CD4-positive, alpha-beta T cell treated with Interleukin-15 for 4 hours (primary cell): ENCODE measurements at places on chromosomes 3 and 15.

DNA sequence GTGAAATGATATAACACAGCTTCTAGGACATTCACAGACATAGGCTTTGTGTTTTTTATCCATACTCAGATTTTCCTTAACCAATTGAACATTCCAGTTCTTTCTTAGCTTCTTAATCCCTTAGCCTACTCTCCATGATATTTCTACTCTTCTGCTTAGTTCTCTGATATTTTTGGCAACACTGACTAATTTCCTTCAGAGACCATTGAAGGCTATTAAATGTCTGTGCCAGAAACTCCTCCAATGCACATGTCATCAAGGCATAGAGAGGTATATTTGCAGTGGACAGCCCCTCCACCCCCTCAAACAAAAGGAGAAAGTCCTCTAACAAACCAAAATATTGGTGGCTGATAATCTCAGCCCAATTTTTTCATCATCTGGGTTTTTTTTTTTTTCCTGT is 105.9 kb upstream of the TSC22D2 start:
- no peak for DNase-seq

- DNase-seq: no peak
Measured at GRCh38 chr3:171372694-171373093, 87.5 kb downstream of the TNIK start.

DNA sequence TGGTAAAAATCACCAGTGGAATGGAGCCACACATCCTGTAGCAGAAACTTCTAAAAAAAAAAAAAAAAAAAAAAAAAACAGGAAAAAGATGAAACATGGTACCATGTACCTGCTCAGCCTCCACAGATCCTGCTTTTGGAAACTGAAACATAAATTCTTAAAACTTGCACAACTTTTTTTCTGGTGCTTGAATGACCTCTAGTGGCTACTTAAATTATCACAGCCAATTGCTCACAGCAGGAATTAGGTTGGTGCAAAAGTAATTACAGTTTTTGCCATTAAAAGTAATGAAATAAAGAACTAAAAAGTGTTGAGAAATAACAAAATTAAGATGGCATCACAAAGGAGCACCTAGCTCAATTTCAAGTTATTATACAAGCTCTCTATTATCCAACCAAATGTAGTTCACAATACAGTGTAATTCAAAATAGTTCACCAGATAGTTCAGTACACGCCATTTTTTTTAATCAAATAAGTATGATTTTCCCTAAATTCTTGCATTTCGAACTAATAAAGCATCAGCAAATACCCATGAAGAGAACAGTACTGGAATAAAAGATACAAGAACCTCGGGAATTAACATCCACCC is 80.6 kb downstream of the ULK4 start:
- peak; percentile 47 for DNase-seq

DNA sequence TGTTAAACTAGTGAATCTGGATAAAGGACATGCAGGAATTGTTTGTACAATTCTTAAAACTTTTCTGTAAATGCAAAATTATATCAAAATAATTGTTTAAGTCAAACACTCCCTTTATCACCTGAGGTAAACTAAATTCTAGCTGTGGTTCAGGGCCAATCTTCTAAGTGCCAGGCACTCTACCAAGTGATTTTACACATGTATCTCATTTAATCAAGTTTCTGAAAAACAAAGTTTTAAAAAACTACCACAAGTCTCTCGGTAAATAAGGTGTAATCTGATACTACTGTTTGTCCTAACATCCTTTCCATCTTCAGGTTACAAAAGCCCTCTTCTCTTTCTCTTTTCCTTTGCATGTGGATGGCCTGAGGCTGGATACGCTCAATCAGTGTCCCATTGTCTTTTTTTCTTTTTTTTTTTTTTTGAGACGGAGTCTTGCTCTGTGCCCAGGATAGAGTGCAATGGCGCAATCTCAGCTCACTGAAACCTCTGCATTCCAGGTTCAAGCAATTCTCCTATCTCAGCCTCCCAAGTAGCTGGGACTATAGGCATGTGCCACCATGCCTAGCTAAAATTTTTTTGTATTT is 19.3 kb downstream of the IFT80 start:
- no peak for DNase-seq

- no peak for DNase-seq
Measured at GRCh38 chr3:151357463-151357850, 27.1 kb downstream of the P2RY12 start.

- no peak for DNase-seq
Measured at GRCh38 chr3:173045770-173046382, 95.2 kb downstream of the SPATA16 start.

- DNase-seq: no peak
Measured at GRCh38 chr3:67018789-67019526, 20.9 kb downstream of the KBTBD8 start.

GRCh38 chr3:99714146-99714545 is 75.8 kb downstream of the COL8A1 start:
- DNase-seq: no peak

GRCh38 chr15:34973512-34973911 is 4.0 kb upstream of the AQR start:
- DNase-seq: no peak

DNA sequence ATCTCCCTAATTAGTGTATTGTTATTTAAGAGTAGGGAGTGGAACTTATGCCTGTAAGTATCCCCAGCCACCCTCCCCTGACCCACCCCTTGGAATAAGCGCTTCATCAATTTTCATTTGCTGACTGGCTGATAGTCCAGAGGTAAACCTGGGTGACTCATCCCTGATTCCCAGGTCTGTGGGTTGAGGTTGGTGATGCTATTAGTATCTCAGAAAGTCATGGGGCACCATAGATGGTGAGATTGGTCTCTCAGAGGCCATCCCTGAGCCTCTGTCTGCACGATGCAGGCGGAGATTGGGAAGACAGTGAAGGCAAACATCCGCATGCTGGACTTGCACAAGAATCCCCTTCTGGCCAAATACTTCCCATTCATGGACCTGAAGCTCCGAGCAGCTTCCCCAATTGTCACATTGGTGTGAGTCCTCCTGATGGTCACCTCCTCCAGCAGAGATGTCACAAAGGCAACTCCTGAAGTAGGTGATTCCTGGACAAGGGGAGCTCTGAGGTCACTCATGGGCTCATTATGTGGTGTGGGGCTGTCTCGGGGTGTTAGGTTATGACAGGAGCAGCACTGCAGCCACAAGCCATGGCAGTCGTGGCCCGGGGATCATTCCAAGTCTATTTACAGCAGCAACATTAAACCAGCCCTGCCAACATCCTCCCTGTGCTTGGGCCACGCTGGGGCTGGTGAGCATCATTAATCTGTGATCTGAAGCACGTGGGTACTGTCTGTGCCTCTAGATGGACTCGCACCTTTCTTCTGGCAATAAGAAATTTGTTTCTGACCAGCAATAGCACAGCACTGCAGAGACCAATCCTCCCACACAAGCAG is 6.8 kb upstream of the TXNRD3 start:
- DNase-seq: no peak

DNA sequence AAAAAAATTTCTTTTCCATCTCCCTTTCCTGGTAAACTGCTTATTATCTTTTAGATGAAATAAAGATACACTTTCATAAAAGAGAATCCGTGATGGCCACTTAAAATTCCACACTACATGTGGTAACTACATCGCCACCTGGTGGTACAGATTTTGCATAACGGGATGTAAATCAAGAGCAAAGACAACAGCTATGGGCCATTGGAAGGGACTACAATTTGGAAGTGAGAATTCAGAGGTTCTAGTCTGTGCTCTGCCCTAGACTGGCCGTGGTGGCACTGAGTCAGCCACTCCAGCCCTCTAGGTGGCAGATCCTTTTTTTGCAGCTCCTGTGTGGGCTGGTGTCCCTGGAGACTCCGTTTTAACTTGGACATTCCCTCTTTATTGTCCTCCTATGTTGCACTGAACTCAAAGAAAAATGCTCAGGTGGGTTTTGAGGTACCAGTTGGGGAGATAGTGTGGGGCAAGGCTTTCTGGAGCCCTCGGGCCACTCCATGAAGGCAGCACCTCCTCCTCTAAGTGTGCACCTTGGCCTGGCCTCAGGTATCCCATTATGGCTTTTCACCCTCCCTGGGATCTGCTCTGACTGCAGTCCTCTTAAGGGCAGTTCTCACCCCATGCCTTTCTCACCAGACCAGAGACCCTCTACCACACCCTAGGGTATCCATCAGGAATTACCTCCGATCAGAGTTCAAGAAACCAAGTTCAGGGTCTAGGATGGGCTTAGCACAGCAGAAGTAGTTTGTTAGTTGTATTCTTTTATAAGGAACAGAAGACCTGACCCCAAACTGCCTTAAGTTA is 54.9 kb downstream of the SPSB4 start:
- DNase-seq: peak; percentile 57

DNA sequence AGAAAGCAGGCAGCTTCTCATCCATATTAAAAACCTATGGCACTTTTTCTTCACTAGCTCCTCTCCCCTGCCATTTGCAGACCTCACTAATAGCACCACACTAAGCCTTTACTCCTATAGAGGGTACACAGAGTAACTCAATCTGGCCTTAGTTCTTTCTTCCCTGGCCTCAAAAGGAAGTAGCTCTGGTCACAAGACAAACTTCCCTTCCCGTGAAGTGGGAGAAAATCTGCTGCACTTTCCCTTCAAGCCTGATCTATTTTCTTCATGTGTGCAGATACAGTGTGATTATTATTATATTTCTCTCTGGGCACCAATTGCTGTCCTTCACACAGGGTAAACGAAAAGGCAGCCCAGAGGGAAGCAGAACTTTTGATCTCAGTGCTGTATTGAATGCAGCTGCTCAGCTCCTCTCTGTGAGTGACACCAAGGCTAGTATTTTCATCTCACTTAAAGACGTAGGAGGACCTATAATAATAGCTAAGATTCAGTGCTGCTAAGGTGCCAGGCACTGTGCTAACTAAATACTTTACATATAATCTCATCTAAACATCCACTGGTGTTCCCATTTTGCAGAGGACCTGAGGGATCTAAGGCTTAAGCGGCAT is 61.9 kb upstream of the RASGRP1 start:
- DNase-seq: no peak

DNA sequence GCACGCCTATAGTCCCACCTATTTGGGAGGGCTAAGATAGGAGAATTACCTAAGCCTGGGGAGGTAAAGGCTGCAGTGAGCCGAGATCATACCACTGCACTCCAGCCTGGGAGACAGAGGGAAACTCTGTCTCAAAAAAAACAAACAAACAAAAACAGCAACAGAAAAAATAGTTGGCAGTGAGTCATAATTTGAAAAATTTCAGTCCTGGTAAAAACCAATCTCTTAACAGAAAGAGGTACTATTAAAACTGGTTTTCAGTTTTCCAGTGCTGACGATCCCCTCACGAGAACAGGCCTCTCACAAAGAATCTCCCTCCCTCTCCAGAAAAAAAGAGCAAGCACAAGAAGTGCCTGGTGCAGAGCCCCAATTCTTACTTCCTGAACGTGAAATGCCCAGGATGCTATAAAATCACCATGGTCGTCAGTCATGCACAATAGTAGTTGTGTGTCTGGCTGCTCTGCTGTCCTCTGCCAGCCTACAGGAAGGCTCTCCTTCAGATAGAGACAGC is 22.8 kb upstream of the MAP4 start:
- no peak for DNase-seq
